ENCODE measurements at places on chromosomes 4 and X.
A peak's percentile ranks its signal among the peaks of the same experiment; 100 is the strongest.

DNA sequence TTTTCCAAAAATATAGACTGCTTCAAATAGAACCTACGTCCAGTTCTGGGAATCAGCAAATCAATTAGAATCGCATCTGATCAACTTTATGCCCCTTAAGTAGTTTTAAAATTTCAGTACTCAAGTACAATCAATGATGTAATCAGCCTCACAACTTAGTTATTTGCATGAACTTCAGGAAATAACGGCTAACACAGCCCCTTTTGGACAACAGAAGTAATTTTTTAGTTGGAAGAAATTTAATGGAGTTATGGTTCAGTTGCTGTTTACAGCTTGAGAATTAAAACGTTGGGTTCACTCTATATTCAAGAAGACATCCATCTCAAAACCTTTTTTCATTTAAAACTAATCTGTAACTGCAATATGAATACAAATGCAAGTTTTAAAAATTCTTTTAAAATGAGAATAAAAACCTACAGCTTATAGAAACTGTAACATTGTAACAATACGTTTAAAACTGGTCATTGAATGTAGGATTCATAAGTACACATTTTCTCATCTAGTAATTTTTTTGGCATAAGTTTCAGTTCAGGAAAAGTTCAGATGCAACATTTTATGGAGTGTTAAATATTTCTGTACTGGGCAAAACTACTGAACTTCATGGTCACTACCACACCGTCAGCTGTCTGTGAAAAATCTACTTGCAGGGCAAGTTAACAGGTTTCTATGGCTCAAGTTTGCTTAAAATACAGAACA lies 956 bp downstream of the TAPT1 start:
- DNase-seq: no peak

- DNase-seq: no peak
Observed at GRCh38 chr4:150859453-150859852, 155.6 kb downstream of the LRBA start.

DNA sequence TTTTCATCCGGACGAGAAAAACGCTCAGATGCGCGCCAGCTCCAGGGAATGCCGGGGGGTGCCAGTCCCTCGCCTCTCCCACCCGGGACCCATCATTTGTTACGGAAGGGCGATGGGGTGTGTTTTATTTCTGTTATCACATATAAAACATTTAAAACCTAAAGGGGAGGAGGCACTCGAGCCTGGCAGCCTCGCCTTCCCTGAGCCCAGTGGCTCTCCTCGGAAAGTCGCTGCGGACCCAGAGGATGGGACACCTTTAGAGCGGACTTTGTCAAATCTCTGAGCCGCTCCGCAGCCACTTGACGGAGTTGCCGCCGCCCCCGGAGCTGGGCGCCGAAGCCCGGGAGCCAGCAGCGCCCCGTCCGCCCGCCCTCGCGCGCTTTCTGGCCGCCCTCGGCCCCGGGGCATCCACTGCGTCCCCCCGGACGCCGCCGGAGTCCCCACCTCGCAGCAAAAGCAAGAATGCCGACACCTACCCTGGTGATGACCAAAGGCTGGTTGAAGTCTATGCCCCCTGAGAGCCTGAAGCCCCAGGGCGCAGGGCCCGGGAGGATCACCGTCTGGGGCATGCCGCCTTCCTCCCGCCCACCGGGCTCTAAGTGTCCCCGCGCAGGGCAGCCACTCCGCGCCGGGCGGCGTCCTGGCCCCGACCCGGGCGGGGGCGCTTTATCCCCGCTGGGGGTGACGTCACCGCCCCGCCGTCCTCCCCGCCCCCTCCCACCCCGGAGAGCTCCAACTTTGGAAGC lies at the start of gene PDLIM3:
TSS of gene PDLIM3 (minus strand) at position 642 of the 746 bp plus-strand sequence. CDS start at position 569, 73 bp downstream.
- DNase-seq: no peak

DNA sequence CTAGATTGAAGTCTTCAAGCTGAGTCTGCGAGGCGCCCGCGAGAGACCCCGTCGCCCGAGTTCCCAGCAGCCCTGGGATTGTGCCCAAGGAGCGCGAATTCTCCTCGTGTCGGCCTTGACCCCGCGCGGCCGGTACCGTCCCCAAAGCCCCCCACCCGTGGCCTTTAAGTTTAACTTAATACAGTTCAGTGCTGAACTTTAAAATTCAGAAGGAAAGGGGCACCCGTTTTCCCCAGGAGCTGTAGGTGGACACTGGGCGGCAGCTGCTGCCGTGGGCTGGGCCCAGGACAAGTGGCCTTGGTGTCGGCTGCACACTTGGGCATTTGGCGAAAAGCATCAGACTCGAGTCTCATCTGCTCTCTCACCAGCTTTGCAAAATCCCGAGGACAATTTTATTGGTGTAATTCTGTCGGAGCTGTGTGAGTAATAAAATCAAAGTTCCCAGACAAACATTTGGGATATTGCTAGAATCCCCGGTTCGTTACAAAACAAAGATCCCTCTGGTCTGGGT lies 634 bp downstream of the CWH43 start:
- no peak for DNase-seq

- DNase-seq: no peak
Observed at GRCh38 chrX:73213734-73214425, 771 bp downstream of the NAP1L2 start.

GRCh38 chr4:141290771-141291170 lies 70.1 kb downstream of the ZNF330 start:
- DNase-seq: no peak

- DNase-seq: no peak
Observed at GRCh38 chrX:99909946-99910345, 500.1 kb downstream of the PCDH19 start.

- no peak for DNase-seq
Observed at GRCh38 chr4:5712517-5712916, 1.5 kb downstream of the EVC start.

- DNase-seq: peak; percentile 37
Observed at GRCh38 chr4:149645790-149646189, 169.9 kb downstream of the IQCM start.

DNA sequence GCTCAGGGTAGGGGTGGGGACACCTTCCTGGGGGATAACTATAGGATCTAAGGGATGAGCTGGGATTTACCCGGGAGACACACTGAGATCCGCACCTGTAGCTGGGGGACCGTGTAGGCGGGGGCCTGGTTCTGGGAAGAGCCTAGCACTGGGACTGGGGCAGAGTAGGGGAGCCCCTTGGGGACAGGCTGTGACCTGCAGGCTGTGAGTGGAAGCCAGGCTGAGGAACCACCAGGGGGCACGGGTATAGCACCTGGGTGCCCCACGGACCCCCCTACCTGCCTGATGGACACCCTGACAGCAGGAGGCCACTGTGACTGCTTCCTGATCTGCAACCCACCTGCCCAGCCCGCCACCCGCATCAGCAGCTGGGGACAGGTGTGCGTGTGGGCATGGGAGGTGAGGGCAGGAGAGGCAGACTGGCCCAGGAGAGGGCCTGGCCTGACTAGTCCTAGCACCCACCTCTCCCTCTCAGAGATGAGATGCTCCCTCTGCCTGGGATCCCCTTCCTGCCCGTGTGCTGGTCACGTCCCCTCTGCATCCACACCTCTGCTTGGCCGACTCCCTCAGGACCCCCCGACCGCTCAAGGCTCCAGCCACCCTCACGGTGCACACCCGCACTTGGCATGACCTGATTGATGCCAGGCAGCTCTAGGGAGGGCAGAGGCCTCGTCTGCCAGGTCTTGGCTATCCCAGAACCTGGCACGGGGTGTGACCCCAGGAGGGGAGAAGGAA lies 94.2 kb upstream of the NKX1-1 start:
- DNase-seq: no peak

- DNase-seq: no peak
Observed at GRCh38 chr4:76622126-76622525, 187.1 kb downstream of the SHROOM3 start.

- no peak for DNase-seq
Observed at GRCh38 chr4:28313729-28314713, 1453.4 kb downstream of the STIM2 start.

DNA sequence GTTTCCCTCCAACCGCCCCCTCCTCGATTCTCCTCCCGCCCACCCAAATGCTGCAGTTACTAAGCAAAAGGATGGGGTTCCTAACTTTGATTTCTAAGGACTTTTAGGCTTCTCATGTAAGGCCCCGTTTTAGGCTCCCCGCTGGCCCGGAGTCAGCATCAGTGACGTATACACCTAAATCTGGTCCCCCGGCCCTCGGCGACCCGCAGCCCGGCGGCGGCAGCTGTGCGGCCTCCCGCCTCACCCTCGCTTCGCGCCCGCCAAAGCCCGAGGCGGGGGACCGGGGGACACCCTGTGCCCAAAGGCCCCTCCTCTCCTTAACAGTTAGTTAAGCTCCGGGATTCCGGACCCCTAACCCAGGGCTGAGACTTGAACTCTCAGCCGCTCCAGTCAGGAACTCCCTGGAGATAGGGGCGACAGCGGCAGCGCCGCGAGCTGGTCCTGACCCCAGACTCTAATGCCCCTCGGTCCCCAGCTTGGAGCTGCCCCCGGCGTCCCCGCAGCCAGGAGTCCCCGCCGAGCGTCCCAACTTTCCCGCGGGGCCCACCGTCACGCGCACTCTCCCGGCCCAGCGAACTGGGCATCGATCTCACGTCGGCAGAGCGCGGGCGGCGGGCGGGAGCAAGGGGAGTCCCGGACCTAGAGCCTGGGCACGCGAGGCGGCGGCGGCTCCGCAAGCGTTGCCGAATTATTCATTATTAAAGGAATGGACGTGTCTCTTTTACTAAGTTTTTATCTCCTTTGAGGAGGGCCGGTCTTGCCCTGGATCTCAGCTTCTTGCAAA lies 1.5 kb upstream of the NR3C2 start:
- DNase-seq: no peak

DNA sequence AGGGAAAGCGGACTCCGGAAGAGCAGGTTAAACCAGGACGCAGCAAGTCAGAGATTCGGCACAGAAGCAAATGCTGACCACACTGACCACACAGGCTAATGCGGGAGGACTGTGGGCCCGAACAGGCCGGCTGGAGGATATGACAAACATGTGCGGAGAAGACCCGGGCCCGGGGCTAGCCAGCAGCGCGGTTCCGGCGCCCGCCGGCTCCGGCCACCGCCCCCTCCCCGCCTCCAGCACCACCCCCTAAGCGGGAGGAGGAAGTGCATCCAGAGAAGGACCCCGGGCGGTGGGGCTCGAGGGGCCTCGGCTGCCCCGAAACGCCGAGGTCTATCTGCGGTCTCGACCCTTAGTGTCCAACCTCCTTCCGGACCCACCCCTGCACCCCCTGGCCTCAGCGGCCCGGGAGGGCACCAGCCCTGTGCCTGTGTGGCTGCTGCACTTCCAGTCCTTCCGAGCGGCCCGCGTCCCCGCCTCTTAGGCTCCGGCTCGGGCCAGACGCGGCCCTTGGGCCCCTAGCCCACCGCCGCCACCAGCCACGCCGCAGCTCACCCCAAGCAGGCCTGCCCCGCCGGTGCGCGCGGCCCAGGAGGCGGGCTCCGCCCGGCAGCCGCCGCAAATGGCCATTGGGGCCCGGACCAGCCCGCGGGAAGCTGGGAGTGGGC lies 2.1 kb downstream of the ELOVL6 start:
- no peak for DNase-seq

DNA sequence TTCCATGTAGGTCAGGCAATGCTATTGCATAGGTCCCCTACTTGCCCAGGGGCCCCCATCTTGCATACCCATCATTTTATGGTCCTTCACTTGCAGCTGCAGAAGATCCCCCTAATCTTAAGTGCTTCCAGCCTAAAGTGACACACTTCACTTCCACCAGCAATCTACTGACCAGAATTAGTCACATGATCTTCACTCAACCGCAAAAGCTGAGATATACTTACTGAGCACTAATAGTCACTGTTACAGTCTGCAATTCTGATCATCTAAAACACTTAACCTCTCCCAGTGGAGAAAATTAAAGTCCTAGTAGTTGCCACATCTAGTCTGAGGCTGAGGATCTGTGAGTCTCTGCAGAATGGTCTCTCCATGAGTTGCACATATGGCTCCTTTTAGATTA lies 82.1 kb downstream of the AREG start:
- DNase-seq: no peak

DNA sequence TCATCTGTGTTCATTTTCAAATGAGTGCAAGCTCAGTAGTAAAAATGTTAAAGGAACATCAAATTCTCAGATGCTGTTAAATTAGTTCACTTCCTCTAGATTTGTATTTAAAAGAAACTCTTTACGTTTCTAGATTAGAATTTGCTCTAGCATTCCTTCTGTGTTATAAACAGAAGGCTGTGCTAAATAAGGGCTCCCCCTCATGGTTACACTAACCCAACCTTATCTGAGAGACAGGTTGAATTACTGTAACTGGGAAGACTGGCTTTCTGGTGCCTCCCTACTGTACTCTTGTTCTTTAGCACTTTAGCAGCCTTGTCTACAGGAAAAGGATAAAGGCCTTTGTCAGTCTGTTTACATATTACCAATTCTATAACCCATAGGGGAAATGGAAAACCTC lies 56.8 kb downstream of the RXFP1 start:
- DNase-seq: no peak

- no peak for DNase-seq
Observed at GRCh38 chr4:75340561-75340960, 173.6 kb downstream of the RCHY1 start.

- no peak for DNase-seq
Observed at GRCh38 chr4:31045724-31046318, 325.7 kb downstream of the PCDH7 start.

GRCh38 chr4:149347139-149347538 lies 468.5 kb downstream of the IQCM start:
- DNase-seq: no peak

DNA sequence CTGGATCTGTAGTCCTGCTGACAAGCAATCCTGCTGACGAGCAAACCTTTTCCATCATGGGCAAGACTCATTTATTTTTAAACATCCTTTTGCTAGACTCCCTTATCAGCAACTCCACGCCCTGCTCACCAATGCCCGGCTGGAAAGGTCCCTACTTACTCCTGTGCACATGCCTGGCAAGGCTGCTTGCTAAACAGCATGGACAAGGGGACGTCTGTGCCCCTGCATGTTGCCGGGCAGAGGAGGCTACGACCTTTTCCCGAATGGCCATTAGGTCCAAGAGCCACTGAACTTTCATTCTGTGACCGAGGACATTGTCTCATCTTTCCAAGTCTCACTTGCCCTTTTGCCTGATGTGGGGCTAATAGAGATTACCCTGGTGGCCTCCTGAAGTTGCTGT lies 98.6 kb downstream of the MGST2 start:
- no peak for DNase-seq

GRCh38 chr4:125314676-125315575 lies at the start of gene FAT4:
FAT4 (plus strand) TSS chr4:125314955; CDS start chr4:125316412, 1,457 bp downstream.
- DNase-seq: no peak

DNA sequence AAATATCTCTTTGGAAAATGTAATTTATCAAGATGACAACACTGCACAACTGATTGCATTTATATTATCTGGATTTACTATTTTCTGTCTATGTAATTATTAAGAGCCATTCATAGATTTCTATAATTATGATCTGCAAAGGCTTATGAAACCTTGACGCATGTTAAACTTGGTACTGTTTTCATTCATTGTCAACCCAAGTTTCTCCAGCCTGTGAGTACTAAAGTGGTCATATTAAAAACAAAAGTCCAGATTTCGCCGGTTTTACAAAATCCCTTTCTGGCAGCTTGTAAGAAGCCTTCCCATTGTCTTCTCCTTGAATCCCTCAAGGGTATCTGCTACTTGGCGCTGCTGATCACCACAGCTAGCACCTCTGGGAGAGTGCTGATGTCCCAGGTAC lies 19.7 kb upstream of the GRPR start:
- no peak for DNase-seq

Measured in iPS DF 6.9 (cell line).